ENCODE measurements at places on chromosomes 6 and 20.

DNA sequence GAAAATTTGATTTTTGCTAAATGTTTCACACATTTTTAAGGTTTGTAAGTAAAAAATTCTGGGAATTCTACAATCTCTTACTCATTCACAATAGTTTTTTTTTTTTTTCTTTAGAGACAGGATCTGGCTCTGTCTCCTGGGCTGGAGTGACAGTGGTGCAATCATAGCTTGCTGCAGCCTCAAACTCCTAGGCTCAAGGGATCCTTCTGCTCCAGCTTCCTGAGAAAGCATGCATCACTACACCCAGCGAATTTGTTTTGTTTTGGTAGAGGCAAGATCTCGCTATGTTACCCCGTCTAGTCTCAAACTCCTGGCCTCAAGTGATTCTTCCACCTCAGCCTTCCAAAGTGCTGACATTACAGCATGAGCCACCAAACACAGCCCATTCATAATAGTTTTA is 232.8 kb downstream of the GJA1 start:
- no peak for DNase-seq

DNA sequence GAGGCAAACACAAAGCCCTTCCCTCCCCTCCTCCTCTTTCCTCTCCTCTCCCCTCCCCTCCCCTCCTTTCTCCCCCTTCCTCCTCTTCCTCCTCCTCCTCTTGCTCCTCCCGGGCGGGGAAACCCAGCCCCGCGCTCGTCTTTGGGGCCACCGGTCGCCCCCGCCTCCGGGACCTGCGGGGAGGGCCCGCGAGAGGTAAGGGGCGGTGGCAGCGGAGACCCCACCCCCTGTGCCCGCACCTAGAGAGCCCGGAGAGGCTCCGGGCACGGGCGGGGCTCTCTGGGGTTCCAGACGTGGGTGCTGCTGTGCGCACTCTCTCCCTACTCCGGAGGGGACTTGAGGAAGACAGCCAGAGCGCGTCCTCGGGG is at the start of gene RIN2:
Gene RIN2 (plus strand): TSS at position 126 of the 368 bp plus-strand sequence. CDS start 131,344 bp downstream, outside the sequence.
- DNase-seq, result no peak

DNA sequence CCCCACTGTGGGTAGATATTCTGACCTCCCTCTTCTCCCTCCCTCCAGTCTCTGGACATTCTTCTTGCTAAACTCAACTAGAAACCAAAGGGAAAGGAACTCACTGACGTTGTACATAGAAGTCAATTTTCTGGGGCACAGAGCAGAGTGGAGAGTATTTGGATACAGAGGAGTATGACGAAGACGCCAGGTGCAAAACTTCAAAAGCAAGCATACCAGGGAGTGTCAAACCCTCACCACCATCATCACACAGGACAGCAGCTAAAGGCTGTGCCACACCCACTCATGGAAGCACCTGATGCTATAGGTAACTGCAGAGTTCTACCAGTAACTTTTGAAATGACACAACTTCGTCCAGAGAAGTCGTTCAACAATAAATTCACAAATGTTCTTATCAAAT is 64.8 kb downstream of the FYN start:
- DNase-seq, result no peak

- DNase-seq, result no peak
Measured at GRCh38 chr6:4297348-4297747, 162.0 kb upstream of the ECI2 start.

DNA sequence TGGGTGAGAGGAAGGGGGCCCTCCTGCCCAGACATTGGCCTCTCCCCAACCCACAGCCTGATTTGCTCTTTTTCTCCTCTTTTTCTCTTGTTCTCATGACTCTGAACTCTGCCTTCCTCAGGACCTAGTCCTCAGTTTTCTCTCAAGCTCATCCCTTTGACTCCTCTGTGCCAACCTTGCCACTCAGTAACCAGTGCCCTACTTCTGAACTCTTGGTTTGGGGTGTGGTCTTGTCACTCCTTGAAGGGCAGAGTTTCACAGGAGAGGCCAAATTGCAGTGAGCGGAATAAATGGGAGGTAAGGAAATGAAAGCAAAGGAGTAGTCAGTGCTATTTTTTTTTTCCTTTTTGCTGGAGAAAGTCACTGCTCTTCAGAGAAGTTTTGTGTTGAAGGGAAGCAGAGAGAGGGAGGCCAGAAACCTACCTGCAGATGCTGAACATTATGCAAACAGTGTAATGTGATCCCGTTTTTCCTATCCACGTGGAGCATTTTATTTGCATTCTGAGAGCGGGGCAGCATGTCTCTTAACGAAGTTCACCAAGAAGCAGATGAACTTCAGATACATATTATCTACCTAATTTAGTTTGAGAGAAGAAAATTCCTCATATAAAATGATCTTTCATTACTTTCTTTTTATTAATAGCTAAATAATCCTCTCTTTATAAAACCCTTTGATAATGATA is 26.9 kb downstream of the CFAP61 start:
- no peak for DNase-seq

DNA sequence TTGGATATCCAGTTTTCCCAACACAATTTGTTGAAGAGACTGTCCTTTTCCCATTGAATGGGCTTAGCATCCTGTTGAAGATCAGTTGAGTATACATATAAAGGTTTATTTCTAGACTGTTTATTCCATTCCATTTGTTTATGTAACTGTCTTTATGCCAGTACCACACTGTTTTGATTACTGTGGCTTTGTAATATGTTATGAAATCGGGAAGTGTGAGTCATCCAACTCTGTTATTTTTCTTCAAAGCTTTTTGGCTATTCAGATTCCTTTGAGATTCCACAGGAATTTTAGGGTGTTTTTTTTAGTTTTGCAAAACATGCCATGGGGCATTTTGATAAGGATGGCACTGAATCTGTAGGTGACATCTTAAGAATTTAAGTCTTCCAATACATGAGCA is 188.3 kb downstream of the BMP7 start:
- DNase-seq, result no peak

DNA sequence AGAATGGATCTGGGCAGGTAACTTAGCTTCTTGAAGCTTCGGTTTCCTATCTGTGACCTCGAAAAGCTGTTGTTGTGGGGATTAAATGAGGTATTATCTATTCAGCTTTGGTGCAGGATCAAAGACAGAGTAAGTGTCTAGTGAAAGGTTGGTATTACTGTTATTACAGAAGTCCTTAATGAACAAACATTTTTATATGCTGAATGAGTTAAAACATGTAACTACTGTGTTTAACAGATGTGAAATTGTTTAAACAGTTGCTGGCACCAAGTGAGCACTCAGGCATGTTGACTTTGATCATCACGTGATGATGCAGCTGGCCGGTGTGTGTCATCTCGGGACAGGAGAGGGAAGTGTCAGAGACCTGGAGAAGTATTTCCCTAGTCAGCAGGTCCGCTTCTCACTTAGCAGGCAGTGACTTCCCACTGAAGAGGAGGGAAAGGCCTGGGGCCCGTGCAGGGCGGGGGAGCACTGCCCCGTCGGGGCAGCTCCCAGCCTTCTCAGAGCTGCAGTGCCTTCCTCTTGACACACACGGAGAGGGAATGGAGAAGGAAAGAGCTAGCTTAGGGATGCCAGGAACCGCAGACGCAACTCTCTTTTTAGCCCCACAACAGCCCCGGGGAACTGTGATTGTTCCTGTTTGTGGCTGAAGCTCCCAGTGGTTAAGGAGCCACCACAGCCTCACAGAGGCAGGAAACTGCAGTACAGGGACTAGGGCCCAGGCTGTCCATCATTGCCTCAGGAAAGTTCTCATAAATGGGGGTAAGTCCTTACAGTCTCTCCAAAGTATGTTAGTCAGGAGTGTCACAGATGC is 18.0 kb downstream of the TUBB2A start:
- no peak for DNase-seq

GRCh38 chr6:31355583-31355948 is 1.4 kb downstream of the HLA-B start:
- DNase-seq, result no peak

DNA sequence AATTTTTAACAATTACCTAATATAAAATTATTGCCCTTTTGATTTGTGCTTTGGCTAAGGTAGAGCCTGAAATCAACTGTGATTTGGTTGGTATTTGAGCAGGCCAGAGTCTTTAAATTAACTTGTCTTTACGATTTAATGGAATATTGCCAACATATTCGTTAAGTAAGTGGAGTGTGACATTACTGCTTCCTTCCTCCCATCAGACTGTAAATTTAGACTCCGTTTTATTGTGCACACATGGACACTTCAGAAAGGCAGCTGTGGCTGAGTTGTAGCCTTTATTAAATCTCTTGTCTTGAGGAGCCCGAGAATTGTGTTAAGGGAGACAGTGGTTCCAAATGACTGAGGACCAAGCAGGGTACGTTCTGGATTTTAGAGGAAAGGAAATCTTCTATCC is 57.4 kb downstream of the CAP2 start:
- DNase-seq, result no peak

GRCh38 chr20:20209684-20210083 is 157.4 kb downstream of the CFAP61 start:
- no peak for DNase-seq

GRCh38 chr20:10359621-10360040 is 74.4 kb downstream of the MKKS start:
- DNase-seq, result no peak

DNA sequence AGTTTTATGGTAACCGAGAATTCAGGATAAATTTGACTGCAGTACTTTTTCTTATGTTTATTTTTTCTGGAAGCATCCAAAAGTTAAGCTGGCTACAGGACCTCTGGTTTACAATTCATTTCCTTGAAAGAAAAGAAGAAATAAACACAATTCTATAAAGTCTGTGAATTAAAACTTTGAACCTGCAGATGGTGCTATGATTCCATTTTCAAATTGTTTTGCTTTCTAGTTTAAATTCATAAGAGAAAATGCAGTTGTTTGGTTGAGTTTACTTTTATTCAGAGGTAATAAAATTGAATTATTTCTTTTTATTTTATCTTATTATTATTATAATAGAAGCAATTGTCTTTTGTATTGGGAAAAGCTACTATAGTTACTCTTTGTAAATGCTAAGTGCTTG is 1.8 kb upstream of the VIP start:
- DNase-seq, result no peak

- no peak for DNase-seq
Measured at GRCh38 chr20:47499053-47499452, 2.6 kb upstream of the NCOA3 start.

DNA sequence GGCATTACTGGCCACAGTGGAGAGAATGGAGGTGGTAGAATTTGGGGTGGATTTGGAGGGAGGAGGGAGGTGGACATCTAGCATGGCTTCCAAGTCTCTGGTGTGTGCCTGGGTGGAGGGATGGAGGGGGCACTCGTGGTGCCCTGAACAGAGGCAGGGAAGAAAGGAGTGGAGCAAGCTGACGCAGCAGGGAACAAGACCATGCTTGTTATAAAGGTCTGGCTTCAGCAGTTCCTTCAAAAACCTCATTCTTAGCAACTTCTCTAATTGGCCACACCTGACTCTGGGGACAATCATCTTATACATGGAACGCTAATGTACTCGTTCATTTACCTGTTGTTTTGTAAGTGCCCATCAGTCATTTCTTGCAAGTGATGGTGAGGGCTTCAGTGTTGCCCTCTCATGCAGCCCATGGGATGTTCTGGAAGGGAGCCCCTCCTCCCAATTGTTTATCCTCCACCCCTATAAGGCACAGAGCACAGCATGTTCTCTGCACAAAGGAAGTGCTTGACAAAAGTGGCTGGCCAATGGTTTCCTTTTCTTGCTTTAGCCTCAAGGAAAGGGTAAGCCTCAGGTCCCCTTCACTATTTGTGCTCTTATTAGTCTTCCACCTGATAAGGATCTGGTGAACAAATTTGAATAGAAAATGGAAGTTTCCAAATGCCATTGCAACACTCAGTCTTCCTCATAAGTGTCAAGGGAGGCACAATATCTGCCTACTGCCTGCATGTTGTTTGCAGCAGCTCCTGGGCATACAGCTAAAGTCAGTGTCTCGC is 39.3 kb downstream of the GFOD1 start:
- DNase-seq, result no peak

DNA sequence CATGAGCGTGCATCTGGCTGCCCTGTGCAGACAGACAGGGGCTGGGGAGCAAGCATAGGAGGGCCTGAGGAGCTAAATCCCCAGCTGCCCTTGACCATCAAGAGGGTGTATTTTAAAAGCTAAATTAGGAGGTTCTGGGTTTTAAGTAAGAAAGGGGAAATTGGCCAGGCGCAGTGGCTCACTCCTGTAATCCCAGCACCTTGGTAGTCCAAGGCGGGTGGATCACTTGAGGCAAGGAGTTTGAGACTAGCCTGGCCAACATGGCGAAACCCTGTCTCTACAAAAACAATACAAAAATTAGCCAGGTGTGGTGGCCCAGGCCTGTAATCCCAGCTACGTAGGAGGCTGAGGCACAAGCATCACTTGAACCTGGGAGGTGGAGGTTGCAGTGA is 27.8 kb downstream of the SERPINB6 start:
- DNase-seq, result no peak

GRCh38 chr20:21126581-21126870 is 644 bp downstream of the KIZ start:
- DNase-seq, result no peak

- DNase-seq, result no peak
Measured at GRCh38 chr6:105204768-105205167, 25.0 kb upstream of the POPDC3 start.

DNA sequence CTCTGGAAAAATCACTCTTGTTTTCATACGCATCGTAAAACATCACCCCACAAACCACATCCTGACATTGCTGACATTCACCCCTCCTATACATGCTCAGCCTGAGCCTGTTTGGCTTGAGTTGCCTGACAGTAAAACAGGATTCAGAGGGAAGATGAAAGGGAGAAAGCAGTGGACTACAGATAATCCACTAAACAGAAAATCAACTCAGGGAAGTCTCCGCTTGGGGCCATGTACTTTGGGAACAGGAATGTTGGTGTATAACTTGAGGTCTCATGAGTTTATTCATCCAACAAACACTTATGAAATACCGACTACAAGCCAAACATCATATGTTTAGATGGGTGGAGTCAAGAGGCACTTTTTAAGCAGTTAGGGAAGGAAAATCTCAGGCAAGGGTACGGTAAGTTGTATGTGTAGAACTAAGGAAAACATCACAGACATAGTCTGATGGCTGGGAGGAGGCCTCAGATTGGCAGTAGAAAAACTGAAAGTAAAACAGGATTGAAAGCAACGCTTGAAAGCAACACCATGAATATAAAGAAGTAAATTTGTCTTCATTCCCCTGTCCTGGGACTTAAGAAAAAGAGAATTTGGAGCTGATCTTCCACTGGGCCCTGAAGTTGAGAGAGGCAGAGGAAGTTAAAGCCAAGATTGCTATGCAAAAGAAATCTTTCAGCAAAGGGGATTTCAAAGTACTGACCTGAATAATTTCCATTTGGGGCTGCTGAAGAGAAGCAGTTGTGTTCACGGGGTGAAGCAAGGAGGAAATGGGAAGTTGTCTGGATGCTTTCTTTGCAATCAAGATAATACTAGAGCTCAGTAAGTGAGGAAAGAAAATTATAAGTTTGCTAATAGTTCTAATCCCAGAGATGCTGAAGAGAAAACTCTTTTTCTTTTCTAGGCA is 28.8 kb downstream of the PDE7B start:
- peak; percentile 10 for DNase-seq

DNA sequence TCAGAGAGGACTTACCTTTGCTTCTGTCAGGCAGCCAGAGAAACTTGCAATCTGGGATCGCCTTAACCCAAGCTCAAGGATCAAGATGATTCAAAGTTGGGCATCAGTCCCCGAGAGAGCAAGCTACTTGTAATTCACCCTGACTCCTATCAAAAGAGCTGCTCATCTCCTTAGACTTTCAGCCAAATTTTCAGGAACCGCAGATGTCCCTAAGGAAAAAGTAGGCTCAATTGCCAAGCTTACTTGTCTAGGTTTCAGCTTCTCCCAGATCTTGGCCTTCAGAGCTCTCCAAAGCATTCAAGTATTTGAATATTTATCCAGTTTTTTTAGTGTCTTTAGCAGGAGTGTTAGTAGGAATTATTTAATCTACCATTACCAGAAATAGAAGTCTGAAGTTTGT is 434.1 kb upstream of the MMS22L start:
- DNase-seq, result no peak

All from stimulated activated CD8-positive, alpha-beta memory T cell treated with anti-CD3 and anti-CD28 coated beads, Interleukin-4, amount 100 ng/mL, for 24 hours (primary cell).